Liver (tissue), 10 donors: ENCODE measurements at places on chromosomes 2 and 18. TPM values are rescaled to one million over a fixed set of nuclear protein-coding genes. Genes with fewer than 3 reads are reported as not detected.

MRPL53 gene
- total RNA-seq = 21.0 TPM

PNKD gene
- 68.6 TPM for total RNA-seq

C1GALT1C1L gene
- total RNA-seq = 0.33 TPM

PSMD1 gene
- total RNA-seq = 64.9 TPM

DNA sequence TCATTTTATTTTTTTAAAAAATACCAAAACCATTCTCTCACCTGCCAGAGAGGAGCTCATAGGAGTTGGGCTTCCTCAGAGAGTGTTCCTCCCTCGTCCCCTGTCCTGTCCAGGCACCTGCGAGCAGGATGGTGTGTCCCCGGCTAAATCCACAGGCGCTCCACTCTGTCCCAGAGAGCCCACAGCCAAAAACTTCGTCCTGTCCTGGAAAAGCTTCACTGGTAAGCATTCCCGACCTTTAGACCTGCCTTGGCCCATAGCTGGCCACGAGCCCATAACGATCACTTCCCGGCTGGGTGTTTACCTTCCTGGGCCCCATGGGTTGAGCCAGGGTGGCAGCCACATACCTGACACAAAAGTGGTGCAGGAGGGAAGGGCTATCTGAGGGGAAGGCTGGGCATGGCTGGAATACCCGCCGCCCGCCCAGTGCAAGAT, at the start of gene NGEF:
NGEF (minus strand) TSS at position 230 of the 435 bp plus-strand sequence. CDS start 38,366 bp downstream, outside the sequence.
- peaks cover 13% of the 10 kb centered on the region for H3K4me1 ChIP-seq
- H3K27ac ChIP-seq = peak within 1 kb of the TSS; percentile 85
- H3K4me3 ChIP-seq = peak within 1 kb of the TSS; percentile 64
- H3K36me3 ChIP-seq = no peaks in the 10 kb centered on the region

- no peaks in the 10 kb centered on the region for H3K36me3 ChIP-seq
- no peak overlapping the region for H3K4me3 ChIP-seq
- no peak overlapping the region for H3K27ac ChIP-seq
- no peak for DNase-seq
- H3K27me3 ChIP-seq = no peaks in the 10 kb centered on the region
- H3K4me1 ChIP-seq = no peaks in the 10 kb centered on the region
Observed at GRCh38 chr2:188130317-188130716, 161.4 kb upstream of the GULP1 start.

GRCh38 chr2:73566288-73566878, 75.8 kb downstream of the NAT8 start:
- no peaks in the 10 kb centered on the region for H3K27me3 ChIP-seq
- H3K27ac ChIP-seq = no peak overlapping the region
- no peak overlapping the region for H3K4me3 ChIP-seq
- H3K4me1 ChIP-seq = no peaks in the 10 kb centered on the region
- peaks cover 3% of the 10 kb centered on the region for H3K36me3 ChIP-seq
- DNase-seq = no peak

- H3K27ac ChIP-seq = peak overlapping the region; percentile 96
- H3K27me3 ChIP-seq = no peaks in the 10 kb centered on the region
- no peaks in the 10 kb centered on the region for H3K36me3 ChIP-seq
- no peak overlapping the region for H3K4me3 ChIP-seq
- peaks cover 31% of the 10 kb centered on the region for H3K4me1 ChIP-seq
- DNase-seq = no peak
Observed at GRCh38 chr18:48780201-48780912, 170.4 kb downstream of the SMAD7 start.

DNA sequence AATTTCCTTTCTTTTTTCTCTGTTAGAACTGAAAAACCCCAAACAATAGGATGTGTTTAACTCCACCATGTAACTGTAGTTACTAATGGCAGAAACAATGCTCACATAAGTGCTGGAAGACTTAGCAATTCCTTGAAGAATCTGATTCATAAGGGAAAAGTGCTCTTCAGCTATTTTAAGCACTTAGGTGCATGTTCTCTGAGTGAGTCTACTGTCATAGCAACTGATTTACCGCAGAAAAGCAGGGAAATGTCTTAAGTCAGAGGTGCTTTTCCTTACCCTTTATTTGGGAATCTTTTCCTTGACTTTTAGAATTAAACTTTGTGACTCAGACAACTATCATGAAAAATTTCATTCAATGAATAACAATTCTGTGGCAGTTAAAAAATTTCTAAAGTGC, 65.4 kb upstream of the NABP1 start:
- H3K36me3 ChIP-seq = no peaks in the 10 kb centered on the region
- no peak overlapping the region for H3K4me3 ChIP-seq
- no peak overlapping the region for H3K27ac ChIP-seq
- DNase-seq = no peak
